HEK293T (cell line): ENCODE measurements at places on chromosomes 13 and 19.

DNA sequence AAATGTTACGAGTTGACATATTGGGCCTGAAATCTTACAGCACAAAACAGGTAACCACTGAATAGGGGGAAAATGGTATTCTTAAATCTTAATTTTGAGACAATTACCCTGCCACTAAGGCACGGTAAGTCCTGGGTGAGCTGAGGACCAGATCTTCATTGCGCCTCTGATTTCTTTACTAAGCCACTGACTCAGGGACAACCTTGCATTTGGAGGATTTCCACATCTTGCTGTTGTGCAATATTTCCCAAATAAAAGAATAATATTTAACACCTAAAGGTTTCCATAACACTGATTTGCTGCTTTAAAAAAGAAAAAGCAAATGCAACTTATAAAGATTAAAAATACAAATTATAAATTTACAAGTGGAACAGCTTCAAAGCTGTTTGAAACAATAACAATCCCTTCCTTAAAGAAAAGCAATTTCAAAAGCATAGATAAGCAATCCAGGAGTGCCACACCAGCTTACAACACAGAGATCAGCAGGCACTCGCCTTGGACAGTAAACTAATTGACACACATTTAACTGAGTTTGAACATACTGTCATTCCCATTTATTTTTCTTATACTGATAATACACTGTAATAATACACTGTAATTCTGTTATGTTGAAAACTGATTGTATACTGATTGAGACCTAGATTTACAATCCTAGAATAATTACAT is 79.6 kb upstream of the DOCK9 start:
- no peak for DNase-seq

DNA sequence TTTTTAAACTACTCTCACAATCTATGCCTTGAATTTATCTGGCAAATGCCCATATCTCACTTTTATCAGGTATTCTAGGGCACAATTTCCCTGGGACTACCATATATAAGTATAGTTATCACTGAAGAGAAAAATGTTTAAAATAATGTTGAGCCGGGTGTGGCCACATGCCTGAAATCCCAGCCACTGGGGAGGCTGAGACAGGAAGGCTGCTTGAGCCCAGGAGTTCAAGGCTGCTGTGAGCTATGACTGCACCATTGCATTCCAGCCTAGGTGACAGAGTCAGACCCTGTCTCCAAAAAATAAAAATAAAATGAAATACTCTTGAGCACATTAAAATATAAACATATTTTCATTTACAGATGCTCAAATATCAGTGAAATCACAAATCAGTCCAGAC is 4.1 kb downstream of the KATNAL1 start:
- DNase-seq = no peak

- no peak for DNase-seq
These were observed 467.5 kb downstream of the DIAPH3 start for GRCh38 chr13:59696271-59696670.

- peak; percentile 70 for DNase-seq
These were observed 427 bp downstream of the RTBDN start for GRCh38 chr19:12833738-12834565.

GRCh38 chr13:112725346-112726015 is 35.6 kb downstream of the ATP11A start:
- DNase-seq = no peak

DNA sequence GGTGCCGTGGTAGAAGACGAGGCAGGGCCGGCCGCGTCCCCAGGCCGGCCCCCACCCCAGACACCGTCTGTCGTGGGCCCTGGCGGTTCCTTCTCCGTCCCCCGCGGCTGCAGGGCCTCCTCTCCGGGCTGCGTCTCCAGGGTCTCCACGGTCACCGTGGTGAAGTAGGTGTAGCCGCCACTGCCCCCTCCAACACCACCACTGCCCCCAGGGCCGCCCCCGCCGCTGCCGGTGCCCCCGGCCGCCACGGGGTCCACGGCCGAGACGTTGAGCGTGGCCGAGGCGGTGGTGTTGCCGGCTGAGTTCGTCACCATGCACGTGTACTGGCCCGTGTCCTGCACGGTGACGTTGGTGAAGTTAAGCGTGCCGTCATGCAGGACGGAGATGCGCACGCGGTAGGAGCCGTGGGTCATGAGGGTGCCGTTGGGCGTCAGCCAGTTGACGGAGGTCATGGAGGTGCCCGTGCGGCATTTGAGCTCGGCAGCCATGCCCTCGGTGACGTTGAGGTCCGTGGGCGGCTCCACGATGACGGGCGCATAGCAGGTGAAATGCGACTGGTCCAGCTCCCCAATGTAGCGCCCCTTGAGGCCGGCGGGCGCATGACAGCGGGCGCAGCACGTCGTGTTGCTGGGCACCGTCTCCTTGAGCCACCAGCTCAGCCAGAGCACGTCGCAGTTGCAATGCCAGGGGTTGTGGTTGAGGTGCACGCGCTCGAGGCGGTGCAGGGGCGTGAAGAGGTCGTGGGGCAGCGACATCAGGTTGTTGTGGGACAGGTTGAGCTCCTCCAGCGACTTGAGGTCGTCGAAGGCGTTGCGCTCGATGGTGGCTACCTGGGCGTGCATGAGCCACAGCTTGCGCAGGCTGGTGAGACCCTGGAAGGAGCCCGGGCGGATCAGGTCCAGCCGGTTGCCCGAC is 4.6 kb upstream of the ASPDH start:
- DNase-seq = no peak

GRCh38 chr19:50724522-50725217 is 1.5 kb downstream of the CLEC11A start:
- DNase-seq = peak; percentile 99
